ENCODE measurements at places on chromosomes 1 and 21.

DNA sequence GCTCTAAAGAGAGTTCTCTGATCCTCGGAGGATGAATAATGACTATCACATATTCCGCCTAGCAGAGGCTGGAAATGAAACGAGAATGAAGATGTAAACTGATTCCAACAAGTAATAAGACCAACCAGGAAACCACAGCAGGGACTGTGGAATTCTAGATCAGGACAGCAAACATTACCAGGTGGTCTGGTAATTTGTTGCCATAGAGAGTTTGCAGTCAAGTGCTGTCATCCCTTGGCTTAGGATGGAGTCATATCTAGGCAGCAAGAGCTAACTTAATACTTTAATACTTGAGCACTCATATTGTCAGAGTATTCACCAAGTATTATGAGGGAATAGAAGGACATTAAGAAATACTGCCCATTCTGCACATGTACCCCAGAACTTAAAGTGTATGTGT is 45.1 kb upstream of the MUTYH start:
- no peak for DNase-seq

DNA sequence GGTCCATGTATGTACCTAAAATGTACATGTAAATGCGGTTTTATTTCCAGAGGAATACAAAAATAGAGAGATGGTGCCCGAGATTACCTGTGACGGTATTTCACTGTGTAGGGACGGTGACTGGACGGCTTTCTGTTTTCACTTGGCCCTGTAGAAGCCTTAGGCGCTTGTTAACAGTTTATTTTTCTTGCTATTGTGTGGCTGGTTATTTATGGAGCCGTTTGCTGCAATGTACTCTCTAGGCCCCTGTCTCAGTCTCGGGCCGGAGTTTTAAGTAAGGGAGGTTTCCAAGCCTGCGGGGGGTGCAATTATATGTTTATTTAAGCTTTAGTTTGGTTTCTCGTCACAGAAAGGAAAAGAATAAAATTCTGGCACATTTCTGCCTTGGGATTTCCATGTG is 413 bp downstream of the EFCAB7 start:
- no peak for DNase-seq

DNA sequence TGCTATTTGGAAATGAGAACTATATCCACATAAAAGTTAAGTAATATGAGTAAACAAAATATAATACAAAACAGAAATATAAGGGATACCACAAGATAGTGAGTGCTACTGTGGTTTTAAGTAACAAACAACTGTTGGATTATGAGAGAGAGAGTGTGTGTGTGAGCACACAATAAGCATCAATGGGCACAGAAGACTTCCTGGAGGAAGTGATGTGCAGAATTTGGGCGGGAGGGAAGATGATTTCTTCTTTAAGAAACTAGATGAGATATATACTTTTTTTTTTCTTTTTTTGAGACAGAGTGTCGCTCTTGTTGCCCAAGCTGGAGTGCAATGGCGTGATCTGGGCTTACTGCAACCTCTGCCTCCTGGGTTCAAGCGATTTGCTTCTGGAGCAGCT is 7.9 kb upstream of the IER5 start:
- DNase-seq: no peak

GRCh38 chr21:26087223-26087918 is 83.2 kb downstream of the APP start:
- no peak for DNase-seq

GRCh38 chr1:174534789-174535188 is 87.0 kb downstream of the GPR52 start:
- DNase-seq: no peak

DNA sequence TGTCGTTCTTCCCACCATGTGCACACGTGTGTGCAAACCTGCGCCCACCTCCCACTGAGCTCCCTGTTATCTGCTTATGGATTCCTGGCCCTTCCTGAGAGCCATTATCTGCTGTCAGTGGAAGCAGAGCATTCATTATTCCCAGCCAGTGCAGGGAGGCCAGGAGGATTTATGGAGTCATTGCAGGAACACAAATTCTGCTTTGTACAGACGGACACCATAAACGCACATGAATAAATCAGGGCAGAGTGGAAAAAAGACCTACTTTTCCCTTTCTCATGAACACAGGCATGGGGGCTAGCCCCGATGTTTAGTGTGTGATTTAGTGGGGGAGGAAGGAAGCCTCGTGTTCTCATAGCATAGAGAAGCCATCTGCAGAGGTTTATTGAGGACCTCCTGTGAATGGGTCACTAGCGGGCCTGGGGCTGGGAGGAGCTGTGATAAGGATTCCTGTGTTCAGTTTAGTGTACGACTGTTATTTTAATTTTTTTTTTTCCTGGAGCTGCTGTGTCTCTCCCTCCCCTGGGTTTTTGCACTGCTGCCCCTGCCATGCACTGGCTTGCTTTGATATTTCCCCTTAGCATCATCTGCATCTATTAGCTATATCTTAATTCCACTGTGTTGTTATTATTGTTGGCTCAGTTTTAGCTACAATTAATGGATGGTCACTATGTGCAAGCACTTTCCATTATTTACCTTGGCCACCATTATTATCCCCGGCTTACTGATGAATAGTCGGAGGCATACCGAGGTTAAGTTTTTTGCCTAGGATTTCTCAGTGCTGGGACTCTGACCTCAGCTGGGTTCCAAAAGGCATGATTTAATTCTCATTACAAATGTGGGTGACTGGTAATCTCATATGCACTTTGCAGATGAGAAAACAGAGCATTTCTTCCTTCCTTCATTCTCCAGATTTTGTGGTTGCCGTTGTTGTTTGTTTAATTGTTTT is 33.0 kb downstream of the HUNK start:
- DNase-seq: no peak

GRCh38 chr1:197924516-197925123 is 7.4 kb downstream of the LHX9 start:
- no peak for DNase-seq

DNA sequence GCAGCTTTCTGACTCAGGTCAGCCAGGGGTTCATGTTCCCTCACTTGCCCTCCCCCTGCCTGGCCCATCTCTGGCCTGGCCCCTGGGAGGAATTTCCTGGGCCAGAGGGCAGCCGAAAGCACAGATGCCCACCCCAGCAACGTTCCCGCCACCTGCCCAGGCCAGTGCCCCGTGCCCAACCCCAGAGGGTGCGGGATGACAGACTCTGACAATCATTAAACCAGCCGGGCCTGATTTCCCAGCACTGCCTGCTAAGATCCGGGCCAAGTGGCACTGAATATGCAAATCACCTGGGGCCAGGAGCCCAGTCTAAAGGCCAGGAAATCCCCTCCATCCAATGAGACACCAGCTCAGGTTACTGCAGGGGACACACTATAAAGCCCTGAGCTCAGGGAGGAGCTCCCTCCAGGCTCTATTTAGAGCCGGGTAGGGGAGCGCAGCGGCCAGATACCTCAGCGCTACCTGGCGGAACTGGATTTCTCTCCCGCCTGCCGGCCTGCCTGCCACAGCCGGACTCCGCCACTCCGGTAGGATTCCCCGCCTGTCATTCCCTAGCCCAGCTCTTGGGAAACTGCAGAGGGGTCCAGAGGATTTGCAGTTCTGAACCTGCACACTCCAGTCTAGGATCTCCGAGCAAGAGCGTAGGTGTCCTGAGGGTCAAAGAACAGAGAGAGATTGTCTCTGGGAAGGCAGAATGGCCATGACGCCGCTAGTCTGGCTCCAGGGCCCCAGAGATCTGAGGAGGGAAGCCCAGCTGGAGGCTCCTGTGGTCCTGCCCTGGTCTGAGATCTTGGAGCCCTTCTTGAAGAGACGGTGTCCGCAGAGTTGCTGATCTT is at the start of gene ELF3:
Gene ELF3 (plus strand): TSS at position 408 of the 836 bp plus-strand sequence. CDS start 550 bp downstream, outside the sequence.
- no peak for DNase-seq

DNA sequence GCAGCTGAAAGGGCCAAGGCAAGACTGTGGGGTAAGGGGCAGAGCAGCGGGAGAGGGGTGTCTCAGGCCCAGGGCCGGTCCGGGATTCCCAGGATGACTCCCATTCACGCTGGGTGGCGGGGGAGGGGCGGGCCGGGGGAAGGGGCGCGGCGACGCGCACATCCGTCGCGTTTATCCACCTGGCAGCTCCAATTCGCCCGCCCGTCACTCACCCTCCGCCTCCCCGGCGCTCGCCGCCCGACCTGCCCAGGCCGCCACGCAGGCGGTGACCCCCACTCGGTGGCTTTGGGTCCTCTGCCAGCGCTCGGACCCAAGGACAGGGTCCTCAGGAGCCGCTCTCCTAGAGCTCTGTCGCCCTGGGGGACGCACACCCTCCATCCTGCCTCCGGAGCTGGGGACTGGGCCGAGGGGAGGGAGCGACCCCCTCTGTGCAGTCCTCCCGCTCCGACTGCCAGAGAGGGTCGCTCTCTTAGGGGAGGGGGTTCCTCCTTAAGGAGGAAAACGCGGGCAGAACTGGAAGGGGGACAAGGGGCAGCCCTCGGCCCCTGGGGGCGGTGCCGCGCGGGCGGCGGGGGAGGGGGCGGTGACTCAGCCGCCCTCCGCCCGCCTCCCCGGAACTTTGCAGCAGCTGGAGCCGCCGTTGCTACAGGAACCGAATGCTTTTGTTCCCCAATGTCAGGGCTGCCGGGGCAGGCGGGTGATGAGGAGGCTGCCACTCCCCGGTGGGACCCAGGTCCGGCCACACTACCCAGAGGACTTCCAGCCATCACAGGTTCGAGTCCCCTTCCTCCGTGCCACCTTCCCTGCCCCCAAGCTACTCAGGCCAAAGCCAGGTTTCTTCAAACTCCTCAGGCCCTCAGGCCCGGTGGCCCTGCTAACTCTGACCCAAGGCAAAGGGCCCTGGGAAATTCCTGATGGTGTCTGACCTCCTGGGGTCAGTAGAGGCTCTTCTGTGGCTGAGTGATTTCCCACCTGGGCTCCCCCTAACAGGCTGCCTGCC is 3.4 kb downstream of the ADGRB2 start:
- no peak for DNase-seq

- DNase-seq: no peak
Measured at GRCh38 chr1:178028841-178029481, 59.1 kb upstream of the SEC16B start.

- no peak for DNase-seq
Measured at GRCh38 chr1:234929369-234929768, 199.3 kb downstream of the TOMM20 start.

- no peak for DNase-seq
Measured at GRCh38 chr1:160626509-160627342, 20.1 kb downstream of the SLAMF1 start.

- DNase-seq: no peak
Measured at GRCh38 chr1:172616195-172616594, 42.7 kb upstream of the FASLG start.

DNA sequence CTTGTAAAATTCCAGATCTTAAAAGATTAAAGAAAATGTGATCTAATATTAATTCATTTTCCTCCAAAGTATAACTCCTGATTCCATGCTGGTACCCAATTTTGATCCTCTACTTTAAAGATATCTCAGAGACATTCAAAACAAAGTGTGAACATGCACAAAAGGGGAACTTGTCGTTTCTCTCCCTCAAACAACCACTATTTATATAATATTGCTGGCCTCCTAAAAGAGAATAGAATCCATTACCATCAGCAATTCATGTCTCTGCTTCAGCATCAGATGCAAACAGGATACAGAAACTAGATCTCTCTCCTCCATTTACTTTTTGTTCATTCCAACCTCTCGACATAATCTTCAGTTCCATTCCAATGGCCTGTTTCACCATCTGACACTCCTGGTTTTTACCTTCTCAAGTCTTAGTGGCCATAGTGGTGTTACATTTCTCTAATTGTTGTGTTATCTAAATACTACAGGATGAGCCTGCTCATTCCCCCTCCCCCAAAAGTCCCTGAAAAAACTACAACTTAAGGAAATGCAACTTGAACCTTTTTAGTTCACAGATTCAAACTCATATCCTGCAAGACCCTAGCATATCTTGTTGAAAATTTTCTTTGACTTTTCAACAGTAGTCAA is 4.1 kb downstream of the NRIP1 start:
- no peak for DNase-seq

GRCh38 chr1:98296681-98297080 is 364.8 kb upstream of the SNX7 start:
- no peak for DNase-seq

DNA sequence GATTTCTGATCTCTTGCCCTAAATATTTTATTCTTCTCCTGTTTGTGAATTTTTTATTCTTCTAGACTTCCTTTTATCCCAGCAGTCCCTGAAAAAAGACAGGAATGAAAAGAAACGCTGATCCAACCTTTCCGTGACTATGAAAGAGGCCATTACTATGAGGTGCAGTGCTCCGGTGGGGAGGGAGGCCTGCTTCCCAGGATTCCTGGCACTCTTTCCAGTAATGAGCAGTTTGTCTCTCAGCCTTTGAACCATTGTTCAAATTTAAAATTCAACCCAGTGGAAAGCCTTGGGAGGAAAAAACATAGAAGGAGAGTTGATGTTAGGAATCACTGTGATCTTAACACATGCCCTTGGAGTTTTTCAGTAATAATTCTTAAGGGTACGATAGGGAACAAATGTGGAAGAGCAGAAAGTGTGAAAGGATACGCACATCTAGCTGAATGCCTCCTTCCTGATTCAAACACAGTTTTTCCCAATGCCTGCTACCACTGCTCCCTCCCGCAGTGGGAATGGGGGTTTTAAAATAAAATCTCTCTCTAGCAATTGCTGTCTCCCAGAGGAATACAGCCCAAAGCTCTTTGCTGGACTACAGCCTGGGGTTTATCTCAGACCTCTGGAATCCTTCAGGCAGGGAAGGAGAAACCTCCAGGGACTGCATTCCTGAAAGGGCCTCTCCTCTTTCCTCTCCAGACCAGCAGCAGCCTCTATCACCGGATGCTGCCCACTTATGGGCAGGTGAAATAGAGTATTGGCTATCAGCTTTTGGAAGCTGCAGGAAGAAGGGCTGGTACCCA is 6.1 kb downstream of the IER5 start:
- DNase-seq: no peak

GRCh38 chr1:85109475-85109874 is 61.2 kb upstream of the MCOLN3 start:
- no peak for DNase-seq

- no peak for DNase-seq
Measured at GRCh38 chr1:76939050-76939816, 72.0 kb downstream of the ST6GALNAC5 start.

GRCh38 chr1:234970401-234970730 is 158.3 kb downstream of the TOMM20 start:
- no peak for DNase-seq

DNA sequence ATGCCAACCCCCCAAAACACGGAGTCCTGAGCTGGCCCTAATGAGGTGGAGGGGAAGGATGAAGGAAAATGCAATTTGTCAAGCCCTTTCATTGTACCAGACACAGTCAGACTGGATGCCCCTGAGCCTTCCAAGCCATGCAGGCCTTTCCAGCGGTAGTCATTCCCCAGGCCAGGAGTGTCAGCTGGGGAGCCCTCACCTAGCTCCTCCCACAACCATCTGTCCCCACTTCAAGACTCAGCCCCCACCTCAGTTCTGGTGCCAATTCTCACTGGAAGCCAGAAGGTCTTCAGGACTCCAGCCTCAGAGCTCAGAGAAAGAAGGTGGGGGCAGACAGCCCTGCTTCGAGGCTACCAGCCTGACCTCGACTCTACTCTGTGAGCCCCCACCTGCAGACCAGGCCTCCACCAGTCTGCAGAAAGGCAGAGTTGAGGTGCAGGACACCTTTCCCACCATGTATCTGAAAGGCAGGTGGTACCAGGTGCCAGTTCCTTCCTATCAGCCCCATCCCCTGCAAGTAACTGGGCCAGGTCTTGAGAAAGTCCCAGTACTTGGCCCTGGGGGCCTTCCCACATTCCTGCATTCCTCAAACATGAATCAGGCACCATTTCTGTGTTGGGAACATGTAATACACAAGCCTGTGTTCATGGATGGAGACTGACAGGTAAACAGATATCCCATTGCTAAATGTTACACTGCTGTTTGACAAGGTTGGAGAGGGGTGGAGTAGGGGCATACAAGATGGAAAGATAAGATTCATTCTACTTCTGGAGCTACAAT is 180.6 kb upstream of the EDN2 start:
- no peak for DNase-seq
